ENCODE measurements at places on chromosomes 3 and 15. TPM values are rescaled to one million over a fixed set of nuclear protein-coding genes. Genes with fewer than 3 reads are reported as not detected.

Gene LOXL1
- 27.6 TPM for polyA plus RNA-seq

DNA sequence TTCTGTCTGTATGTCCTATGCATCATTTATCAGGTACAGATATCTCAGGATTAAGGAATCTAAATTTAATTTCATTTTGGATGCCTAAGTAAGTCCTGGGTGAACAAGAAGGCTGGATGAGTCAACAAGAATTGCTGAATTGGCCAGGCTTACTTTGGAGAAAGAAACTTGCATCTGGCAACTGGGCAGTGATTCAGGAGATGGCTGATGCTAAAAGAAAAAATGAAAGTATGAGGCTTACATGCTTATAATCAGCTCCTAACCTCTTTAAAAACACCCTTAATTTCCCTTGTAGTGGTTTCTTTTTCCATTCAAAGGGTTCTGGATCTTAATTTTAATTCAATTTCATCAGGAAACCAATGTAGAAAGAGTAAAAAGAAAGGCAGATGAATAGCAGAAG lies 228.8 kb upstream of the PEX5L start:
- DNase-seq, result peak; percentile 20

DNA sequence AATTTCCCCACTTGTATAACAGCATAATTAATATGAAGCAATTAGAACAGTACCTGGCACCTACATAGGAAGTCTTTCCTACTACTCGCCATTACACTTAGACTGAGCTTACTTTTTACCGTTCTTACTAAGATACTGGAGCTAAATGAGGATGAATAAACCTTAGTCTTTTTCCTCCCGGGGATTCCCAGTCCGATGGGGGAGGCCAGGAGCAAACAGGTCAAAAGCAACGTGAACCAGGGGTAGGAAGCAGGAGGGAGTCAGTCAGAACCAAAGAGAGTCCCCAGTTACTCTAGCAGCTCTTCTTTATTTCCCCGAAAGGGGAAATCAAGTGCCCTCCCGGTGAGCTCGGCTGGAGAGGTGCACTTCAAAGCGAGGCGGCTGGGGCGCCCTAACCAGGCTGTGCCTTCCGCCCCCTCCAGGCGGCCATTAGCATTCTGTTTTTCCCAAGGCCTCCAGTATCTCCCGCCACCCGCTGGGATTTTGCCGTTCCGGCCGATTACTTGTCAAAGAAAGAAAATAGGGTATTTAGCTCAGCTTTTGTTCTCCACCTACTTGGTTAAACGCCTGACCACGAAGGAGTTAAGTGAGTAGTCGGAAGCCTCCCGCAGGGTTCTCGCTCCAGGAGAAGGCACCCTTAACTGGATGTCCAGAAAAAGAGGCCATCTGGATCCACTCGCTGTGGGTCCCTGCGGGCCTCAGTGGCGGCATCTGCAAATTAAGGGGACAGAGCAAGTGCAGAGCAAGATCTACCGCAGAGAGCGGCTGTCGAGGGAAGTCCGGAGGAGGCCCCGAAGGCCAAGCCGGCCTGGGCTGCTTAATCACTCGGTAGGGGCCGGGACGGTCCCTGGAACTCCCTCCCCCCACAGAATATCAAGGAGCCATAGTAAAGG lies 6.3 kb upstream of the EOMES start:
- DNase-seq, result peak; percentile 39

Gene LDHAL6B
- polyA plus RNA-seq, result not detected

Gene RAB27A
- 7.4 TPM for polyA plus RNA-seq
